ENCODE measurements at places on chromosomes 5 and 9.
A peak's percentile ranks its signal among the peaks of the same experiment; 100 is the strongest.

GRCh38 chr9:76358628-76359280, 35.5 kb downstream of the RFK start:
- DNase-seq: no peak

GRCh38 chr5:38598296-38598993, 42.0 kb upstream of the LIFR start:
- DNase-seq: no peak

DNA sequence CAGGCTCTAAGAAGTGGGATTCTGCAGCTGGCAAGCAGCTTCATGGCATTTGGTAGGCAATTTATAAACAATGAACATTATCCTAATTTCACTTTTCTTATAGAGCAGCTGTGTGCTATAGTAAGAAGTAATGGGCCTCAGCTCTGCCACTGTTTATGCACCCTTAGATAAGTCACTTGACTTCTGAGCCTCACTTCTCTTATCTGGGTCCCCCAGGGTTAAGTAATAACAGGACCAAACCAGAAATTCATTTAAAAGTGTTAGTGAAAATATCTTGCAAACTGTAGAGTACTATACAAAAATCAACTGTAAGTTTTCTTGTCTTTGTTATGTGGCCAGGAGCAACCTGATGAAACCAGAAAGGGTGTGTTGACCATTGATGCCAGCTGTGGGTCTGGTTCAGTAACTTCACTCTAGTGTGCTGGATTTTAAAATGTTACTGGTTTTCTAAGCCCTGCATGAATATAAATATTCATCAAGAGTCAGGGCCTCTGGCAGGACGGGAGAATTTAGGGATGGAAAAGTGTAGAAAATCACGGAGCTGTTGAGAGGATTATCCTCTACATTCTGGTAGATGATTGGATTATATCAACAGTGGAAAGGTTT, 24.2 kb downstream of the TNFAIP8 start:
- DNase-seq: no peak

GRCh38 chr5:108681079-108681921, 66.4 kb upstream of the FER start:
- DNase-seq: peak; percentile 58

DNA sequence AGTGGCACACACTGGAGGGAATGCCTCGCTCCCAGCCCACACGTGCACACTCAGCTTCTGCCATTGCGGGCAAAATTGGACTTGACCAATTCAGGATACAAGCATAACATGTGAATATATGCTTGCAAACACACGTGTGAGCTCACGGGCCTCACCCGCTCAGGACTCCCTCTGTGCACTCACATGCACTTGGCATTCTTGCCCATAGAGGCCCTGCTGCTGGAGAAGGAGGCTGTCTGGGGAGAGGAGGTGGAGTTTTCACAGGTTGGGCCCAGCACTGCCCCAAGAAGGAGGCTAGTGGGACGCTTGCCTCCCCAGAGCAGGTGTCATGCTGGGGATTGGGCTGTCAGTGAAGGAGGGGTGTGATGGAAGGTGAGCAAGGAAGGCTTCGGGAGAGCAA, 1.7 kb downstream of the MYMK start:
- DNase-seq: no peak

GRCh38 chr9:78050421-78050820, 18.8 kb upstream of the GNAQ start:
- no peak for DNase-seq

GRCh38 chr5:76175051-76175666, 92.0 kb downstream of the SV2C start:
- peak; percentile 84 for DNase-seq

DNA sequence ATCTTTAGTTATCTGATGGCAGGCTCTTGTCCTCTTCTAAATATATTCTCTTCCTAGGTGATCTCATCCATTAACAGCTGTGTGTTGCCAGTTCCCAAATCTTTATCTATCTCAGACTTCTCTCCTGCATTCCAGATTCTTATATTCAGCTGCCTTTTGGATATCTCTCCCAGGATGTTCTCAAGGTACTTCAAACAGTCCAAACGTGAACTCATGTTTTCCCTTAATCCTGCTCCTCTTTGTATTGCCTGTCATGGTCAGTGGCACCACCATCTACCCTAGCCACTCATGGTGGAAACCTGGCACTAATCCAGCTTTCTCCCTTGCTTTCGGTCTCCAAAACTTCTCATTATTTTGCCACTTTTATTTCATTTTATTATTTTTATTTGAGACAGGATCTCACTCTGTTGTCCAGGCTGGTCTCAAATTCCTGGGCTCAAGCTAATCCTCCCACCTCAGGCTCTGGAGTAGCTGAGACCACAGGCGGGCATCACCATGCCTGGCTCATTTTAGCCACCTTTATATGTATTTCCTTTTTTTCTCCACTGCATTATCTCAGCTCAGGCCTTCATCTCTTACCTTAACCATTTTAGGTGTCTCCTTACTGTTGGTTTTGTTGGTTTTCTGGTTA, 3.8 kb downstream of the ZFYVE16 start:
- DNase-seq: no peak

DNA sequence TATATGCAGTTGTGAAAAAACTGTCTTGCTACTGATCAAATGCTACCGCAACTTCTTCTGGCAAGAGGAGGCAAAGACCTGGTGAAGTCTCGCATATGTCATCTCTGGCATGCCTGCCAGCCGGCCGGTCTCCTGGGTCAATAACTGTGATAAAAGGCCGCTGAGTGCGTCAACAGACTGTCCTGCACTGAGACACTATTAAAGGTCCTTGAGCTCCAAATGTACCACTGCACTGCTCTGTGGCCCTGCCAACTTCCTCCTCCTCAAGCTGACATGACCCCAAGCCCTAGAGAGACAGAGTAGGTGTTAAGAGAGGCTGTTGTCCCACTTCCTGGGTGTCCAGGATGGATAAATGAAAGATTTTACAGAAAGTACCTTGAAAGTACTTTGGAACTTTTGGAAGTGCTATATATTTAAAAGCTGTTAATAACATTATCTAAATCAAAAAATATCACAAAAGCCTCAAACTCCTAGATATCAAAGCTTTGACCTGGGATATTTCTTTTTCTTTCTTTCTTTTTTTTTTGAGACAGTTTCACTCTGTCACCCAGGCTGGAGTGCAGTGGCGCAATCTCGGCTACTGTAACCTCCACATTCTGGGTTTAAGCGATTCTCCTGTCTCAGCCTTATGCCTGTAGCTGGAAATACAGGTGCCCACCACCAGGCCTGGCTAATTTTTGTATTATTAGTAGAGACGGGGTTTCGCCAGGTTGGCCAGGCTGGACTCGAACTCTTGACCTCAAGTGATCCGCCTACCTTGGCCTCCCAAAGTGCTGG, 31.5 kb downstream of the RAPGEF1 start:
- DNase-seq: no peak

- DNase-seq: peak; percentile 3
Measured at GRCh38 chr9:28961623-28962022, 1388.3 kb upstream of the C9orf72 start.

DNA sequence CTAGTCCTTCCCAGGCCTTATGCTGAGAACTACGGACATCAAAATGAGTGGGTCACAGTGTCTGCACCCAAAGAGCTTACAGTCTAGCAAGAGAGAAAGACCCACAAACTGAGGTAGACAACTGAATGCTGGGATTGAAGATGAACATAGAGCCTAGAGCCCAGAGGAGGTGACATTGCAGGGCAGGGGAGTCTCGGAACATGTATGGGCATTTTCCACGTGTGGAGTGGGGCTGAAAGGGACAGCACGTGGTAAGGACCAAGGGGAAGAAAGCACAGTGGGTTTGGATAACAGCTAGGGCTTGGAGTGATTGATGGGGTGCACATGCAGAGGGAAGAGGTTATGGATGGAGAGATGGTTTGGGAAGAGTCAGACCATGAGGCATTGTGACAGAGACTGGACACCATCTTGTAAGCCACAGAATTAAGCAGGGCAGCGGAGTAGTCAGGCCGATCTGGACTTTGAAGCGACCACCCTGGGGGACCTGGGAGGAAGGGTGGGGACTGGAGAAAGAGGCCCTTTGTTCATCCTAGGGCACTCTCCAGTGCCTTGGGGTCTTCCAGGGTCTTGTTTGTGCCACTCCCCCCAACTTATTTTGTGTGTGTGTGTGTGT, 47.5 kb upstream of the SH3PXD2B start:
- no peak for DNase-seq

- DNase-seq: no peak
Measured at GRCh38 chr5:145180371-145180770, 654.8 kb downstream of the PRELID2 start.

DNA sequence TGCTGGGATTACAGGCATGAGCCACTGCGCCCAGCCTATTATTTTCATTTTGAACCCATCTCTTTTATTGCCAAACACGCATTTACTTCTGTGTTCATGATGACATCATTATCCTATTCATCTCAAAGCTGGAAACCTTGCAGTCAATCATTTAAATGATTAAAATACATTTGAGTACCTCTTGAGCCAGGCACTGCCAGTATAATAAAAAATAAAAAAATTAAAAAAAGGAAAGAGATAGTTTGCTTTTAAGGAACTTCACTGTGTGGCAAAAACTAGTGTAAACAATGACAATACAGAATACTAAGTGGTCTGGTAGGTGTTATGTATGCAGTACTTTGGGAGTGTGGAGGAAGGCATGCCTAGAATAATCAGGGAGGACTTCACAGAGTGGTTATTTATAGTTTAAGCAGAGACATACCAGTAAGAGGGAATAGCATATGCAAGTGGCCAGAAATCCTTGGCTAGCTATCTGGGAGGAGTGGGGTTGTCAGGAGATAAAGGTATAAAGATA, 8.6 kb downstream of the NSD1 start:
- no peak for DNase-seq

DNA sequence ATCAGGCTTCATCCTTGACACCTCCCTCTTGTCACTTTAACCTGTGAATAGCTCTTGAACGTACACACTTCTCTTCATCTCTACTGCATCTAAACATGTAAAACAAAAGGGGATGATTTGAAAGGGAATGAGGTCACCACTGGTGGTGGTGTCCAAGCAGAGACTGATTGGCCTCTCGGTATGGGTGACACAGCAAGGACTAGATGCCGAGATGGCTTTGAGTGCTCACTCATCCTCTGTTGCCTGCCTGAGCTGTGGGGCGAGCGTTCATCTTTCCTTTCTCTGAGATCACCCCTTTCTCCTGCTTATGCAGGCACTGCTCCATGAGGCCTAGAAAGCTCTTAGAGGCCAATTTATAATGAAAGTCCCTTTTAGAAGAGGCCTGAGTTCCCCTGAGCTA, 51.9 kb downstream of the SEC61B start:
- DNase-seq: no peak

All from H7 (cell line).